Stimulated activated CD8-positive, alpha-beta memory T cell treated with anti-CD3 and anti-CD28 coated beads, Interleukin-4, amount 100 ng/mL, for 4 hours (primary cell): ENCODE measurements at places on chromosomes 4 and X.
A peak's percentile ranks its signal among the peaks of the same experiment; 100 is the strongest.

DNA sequence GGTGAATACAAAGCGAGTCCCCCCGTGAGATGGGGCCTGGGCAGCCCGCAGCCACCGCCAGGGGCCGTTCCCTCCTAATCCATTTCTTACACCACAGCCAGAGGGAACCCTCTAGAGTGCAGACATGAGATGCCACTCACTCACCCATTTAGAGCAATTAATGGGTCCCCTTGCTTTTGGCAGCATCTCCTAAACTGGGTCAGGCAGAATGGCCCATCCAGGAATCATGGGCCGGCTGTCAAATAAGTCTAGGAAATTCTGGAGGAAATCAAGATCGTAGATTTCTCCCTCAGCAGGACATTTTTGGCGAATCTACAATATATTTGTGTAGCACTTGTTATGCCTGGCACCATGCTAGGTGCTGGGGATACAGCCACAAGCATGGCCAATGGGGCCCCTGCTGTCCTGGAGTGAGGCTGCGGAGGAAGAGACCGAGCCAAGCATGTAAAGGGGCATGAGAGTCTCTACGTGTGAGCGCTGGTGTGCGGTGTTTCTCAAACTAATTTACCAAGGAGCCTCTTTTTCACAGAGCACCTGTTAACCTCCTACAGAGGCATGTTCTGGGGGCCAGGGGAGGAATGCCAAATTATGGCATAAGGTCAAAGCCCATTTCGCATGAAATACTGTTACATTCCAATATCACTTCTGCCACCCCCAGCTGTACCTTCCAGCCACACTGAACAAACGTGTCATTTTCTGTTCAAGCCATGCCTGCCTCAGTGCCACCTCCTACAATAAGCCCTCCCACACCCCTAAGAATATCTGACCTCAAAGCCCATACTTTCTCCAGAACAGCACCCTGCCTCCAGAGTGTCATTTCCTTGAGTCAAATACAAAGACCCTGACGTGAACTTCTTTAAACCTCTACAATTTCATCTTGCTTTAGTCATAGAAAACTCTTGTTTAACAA lies 28.1 kb upstream of the JAKMIP1 start:
- DNase-seq: no peak

DNA sequence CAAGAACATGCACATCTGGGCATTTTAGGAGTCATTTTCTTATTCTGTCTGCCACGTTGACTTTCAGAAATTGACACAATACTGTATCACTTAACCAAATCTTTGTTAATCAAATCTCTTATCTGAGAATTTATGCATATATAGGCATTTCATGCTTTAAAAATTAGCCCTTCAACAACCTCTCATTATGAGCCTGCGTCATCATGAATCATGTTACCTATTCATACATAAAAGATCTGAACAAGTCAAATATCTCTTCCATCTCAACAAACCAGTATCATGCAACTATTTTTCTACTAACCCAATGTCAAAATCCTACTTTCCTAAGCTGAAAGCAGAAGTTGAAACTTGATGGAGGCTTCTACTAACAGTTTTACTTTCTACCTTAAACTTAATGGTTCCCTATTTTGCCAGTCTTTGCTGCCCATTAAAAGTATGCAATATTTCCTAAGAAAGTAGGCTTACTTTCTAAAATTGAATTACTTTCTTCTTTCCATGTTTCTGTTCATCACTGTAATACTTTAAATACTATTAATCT lies 1.8 kb downstream of the ADAM29 start:
- no peak for DNase-seq

- DNase-seq: peak; percentile 19
Measured at GRCh38 chrX:40065296-40066046, 32.3 kb downstream of the BCOR start.

GRCh38 chr4:28073860-28074555 lies 1213.4 kb downstream of the STIM2 start:
- DNase-seq: no peak

GRCh38 chr4:82268826-82269193 lies 105.0 kb downstream of the HNRNPD start:
- no peak for DNase-seq

GRCh38 chr4:25788703-25789238 lies 74.0 kb downstream of the SEL1L3 start:
- DNase-seq: no peak

GRCh38 chr4:13875181-13875580 lies 247.7 kb upstream of the BOD1L1 start:
- no peak for DNase-seq

DNA sequence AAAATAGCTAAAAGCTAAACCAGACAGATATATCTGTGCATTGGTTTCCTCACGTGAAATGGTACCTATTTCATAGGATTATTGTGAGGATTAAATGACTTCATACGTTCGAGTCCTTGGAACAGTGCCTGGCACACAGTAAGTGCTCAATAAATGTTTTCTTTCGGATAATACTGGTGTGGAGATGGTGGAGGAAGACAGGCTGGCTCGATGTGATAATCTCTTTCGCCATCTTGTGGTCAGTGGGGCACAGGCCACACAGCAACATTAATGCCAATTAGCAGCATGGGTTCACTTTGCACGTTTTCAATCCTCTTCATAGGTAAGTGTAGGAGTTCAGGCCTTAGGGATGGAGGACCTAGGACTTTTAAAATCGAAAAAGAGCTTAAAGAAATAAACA lies 9.3 kb downstream of the PAGE4 start:
- no peak for DNase-seq

- no peak for DNase-seq
Measured at GRCh38 chr4:54659313-54659712, 1.6 kb downstream of the KIT start.

GRCh38 chr4:157992038-157992705 lies 180.7 kb downstream of the GASK1B start:
- DNase-seq: no peak

DNA sequence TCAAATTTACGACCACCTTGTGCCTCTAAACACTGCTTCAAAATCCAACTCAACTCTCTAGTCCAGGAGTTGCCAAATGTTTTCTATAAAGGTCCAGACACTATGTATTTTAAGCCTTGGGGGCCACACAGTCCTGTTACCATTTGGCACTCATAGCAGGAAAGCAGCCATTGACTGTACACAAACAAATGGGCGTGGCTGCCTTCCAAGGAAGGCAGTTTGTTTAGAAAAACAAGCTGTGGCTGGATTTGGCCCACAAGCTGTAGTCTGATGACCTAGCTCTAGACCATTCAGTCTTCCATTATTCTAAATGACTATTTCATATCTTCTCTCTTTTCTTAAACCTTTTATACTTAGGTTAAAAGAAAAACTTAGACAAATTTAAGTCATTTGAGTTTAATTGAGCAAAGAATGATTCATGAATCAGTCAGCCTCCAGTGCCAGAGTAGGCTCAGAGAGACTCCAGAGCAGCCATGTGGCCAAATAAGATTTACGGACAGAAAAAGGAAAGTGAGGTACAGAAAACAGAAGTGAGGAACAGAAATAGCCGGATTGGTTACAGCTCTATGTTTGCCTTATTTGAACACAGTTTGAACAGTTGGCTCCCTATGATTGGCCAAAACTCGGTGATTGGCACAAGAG lies 825.8 kb upstream of the LCORL start:
- no peak for DNase-seq

DNA sequence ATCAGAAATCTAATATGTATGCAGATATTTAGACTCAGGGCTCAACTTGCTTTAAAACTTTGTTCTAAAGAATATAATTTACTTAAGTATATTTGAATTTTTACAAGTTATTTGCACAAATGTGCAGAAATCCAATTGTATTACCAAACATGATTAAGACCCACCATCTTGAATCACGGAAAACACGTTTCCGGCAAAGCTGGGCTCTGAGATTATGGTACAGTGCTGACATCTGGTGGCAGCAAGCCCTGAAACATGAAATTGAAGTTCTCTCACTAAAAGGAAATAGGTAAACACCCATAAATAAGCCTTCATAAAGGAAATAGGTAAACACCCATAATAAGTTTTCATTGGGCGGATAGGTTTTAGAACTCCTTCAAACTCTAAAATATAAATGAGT lies 98.3 kb upstream of the MAOA start:
- DNase-seq: peak; percentile 17

- DNase-seq: no peak
Measured at GRCh38 chr4:101643186-101643837, 147.2 kb upstream of the BANK1 start.

DNA sequence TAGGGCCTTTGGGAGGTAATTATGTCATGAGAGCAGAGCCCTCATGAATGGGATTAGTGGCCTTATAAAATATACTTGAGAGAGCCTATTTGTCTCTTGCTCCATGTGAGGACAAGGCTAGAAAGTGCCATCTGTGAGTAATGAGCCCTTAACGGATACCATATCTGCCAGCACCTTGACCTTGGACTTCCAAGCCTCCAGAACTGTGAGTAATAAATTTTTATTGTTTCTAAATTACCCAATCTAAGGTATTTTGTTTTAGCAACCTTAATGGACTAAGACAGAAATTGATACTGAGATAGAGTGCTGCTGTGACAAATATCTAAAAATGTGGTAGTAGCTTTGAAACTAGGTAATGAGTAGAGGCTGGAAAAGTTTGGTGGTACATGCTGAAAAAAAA lies 285.0 kb upstream of the DIPK2B start:
- no peak for DNase-seq

GRCh38 chr4:41512596-41512995 lies 25.4 kb upstream of the LIMCH1 start:
- no peak for DNase-seq

- no peak for DNase-seq
Measured at GRCh38 chrX:13649838-13650237, 3.1 kb upstream of the TCEANC start.

GRCh38 chr4:118032691-118033090 lies 1.6 kb upstream of the NDST3 start:
- no peak for DNase-seq

GRCh38 chr4:8220661-8221450 lies 21.8 kb downstream of the SH3TC1 start:
- no peak for DNase-seq

DNA sequence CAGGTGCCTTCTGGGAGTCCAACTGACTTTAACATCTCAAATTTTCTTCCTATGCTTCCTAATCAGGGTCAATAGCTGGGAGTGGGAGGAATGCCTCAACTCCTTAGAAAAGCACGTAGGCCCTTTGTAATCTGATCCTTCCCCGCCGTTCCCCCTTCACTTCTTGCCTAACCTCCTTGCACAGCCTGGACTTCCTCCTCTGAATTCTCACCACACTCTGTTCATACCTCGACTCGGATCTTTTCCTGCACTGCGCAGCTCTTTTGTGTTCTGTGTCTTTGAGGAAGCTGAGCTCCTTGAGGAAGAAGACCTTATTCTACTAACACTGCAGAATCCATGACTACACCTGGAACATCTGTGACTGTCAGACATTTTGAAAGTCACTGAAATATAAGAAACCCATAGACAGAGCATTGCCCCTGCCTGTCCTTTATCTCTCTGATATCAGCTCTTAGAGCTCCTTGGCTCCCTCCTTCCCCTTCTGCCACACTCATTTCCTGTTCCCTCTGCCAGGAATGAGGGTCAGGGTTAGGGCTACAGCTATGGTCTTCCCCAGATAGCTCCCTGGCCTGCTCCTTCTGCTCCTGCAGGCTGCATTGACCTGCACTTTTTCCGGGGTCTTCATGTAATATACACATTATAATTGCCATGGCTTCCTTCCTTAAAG lies 140.2 kb upstream of the LDB2 start:
- DNase-seq: no peak

- no peak for DNase-seq
Measured at GRCh38 chr4:147879676-147880075, 147.8 kb downstream of the ARHGAP10 start.

DNA sequence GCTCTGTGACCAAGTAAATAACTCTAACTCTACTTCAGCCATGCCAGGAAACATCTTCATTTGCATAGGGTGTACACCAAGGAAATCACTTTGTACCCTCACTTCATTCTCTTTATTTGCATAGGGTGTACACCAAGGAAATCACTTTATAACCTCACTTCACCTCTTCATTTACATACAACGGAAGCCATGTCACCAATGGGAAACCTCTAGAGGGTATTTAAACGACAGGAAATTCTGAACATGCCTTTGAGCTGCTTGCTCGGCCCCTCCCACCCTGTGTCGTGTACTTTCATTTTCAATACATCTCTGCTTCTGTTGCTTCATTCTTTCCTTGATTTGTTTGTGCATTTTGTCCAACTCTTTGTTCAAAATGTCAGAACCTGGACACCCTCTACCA lies 848.1 kb upstream of the FRG1 start:
- no peak for DNase-seq

DNA sequence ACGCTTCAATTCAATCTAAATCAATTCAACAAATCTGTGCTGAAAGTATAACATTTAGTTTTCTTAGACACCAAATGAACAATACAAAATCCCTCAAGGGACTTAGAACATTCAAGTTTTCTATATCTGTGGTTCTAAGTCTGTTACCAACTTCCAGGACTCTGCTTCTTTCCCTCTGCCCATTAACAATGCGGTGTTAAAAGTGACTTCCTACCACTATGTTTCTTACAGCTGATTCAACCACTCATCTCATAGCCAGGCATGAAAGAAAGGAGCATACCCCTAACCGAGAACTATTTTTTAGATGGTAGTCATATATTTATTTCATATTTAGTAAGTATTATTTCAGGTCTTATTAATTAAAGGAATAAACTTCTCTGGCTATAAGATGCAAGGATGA lies 38.9 kb downstream of the PPA2 start:
- no peak for DNase-seq

DNA sequence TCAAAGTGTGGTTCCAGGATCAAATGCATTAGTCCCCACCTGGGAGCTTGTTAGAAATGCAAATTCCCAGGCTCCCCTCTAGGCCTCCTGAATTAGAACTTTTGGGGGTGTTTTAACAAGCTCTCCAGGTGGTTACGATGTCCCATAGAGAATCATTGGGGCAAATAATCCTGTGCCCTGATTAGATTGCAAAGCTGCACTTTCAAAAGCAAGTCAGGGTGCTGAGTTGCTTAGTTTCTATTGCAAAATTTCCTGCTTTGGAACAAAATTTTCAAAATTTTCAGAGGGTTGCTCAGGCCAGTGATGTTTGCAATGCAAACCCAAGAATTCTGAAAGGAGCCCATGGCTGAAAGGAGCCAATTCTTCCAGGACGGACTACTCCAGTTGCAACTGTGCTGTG lies 71.0 kb downstream of the MGST2 start:
- no peak for DNase-seq

DNA sequence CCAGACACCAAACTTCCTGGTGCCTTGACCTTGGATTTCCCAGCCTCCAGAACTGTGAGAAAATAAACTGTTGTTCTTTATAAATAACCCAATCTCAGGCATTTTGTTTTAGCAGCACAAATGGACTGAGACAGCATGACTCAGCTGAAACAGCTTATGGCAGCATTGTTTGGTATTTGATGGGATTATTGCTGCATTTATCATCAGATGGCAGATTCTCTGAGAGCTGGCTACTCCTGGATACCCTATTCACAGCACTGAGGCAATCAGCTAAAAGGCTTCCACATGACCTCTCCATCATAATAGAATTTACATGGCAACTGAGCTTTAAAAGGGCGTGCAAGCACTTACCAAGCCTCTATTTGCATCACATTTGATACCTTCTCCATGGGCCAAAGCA lies 623.1 kb upstream of the CPEB2 start:
- no peak for DNase-seq

- DNase-seq: no peak
Measured at GRCh38 chr4:23238848-23239247, 546.1 kb downstream of the GBA3 start.

GRCh38 chr4:135050086-135050717 lies 848.6 kb upstream of the PABPC4L start:
- no peak for DNase-seq
